Esophagus (tissue), 2 donors: ENCODE measurements at places on chromosomes 6 and 20. TPM values are rescaled to one million over a fixed set of nuclear protein-coding genes. Genes with fewer than 3 reads are reported as not detected.

DDO gene
- 0.34 TPM for polyA plus RNA-seq

HLA-DRB1 gene
- polyA plus RNA-seq, result 7.7 TPM

DDX39B gene
- polyA plus RNA-seq, result 181 TPM

CUTA gene
- polyA plus RNA-seq, result 119 TPM

AURKA gene
- polyA plus RNA-seq, result 5.5 TPM

GNL1 gene
- 29.0 TPM for polyA plus RNA-seq

PRICKLE4 gene
- polyA plus RNA-seq, result 7.3 TPM

TUBB2A gene
- polyA plus RNA-seq, result 115 TPM

COL10A1 gene
- not detected for polyA plus RNA-seq

MDFI gene
- polyA plus RNA-seq, result 70.3 TPM

PSMF1 gene
- 24.2 TPM for polyA plus RNA-seq

RIPOR3 gene
- 2.6 TPM for polyA plus RNA-seq

TBXT gene
- not detected for polyA plus RNA-seq

TFAP2B gene
- 3.3 TPM for polyA plus RNA-seq

SIRPD gene
- polyA plus RNA-seq, result not detected

UBD gene
- polyA plus RNA-seq, result 2.3 TPM

SRSF3 gene
- 247 TPM for polyA plus RNA-seq

NFS1 gene
- polyA plus RNA-seq, result 23.4 TPM

SALL4 gene
- polyA plus RNA-seq, result 0.14 TPM

BPIFB2 gene
- polyA plus RNA-seq, result 0.08 TPM

THBS2 gene
- polyA plus RNA-seq, result 1.6 TPM

CST5 gene
- polyA plus RNA-seq, result 0.16 TPM

SMLR1 gene
- polyA plus RNA-seq, result not detected

GABRR1 gene
- 0.20 TPM for polyA plus RNA-seq

ERVFRD-1 gene
- polyA plus RNA-seq, result 0.02 TPM

PRRT1 gene
- polyA plus RNA-seq, result 2.3 TPM

SAMD3 gene
- 0.18 TPM for polyA plus RNA-seq

MUC22 gene
- 5.8 TPM for polyA plus RNA-seq

MTHFD1L gene
- polyA plus RNA-seq, result 1.6 TPM

EMILIN3 gene
- polyA plus RNA-seq, result 0.43 TPM

PRSS35 gene
- not detected for polyA plus RNA-seq

MICB gene
- polyA plus RNA-seq, result 0.29 TPM

RIMS4 gene
- polyA plus RNA-seq, result 0.04 TPM

CGA gene
- polyA plus RNA-seq, result not detected

FOXS1 gene
- polyA plus RNA-seq, result 0.41 TPM

PBOV1 gene
- not detected for polyA plus RNA-seq

PRSS16 gene
- polyA plus RNA-seq, result 3.6 TPM

C6orf120 gene
- polyA plus RNA-seq, result 7.3 TPM

SIRPG gene
- 0.79 TPM for polyA plus RNA-seq

UNC5CL gene
- 0.82 TPM for polyA plus RNA-seq

PARD6B gene
- polyA plus RNA-seq, result 6.5 TPM

SIRPB2 gene
- polyA plus RNA-seq, result 0.75 TPM

CFB gene
- 15.9 TPM for polyA plus RNA-seq

DEFB124 gene
- not detected for polyA plus RNA-seq

LGSN gene
- not detected for polyA plus RNA-seq

SLC29A1 gene
- polyA plus RNA-seq, result 11.6 TPM

HLA-F gene
- 25.2 TPM for polyA plus RNA-seq

ADGRG6 gene
- 6.8 TPM for polyA plus RNA-seq

BTNL2 gene
- polyA plus RNA-seq, result not detected
